ENCODE measurements at places on chromosomes 3 and 15. TPM values are rescaled to one million over a fixed set of nuclear protein-coding genes. Genes with fewer than 3 reads are reported as not detected.

DNA sequence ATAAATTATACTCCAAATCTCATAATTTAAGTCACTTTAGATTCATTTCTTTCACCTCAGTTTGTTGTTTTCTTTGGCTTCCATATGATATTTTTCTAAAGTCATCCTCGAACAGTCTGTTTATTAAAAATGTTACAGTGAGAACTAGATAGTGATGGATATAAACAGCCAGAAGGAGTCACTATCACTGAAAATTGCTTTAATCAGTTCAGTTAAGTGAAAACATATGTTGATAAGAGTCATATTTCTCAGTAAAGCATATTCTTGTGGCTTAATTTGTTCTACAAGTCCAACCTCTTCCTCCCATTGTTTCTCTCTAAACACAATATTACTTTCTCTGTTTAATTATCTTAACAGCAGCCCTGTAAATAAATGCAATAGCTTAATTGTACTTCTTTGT, 427.5 kb upstream of the ALCAM start:
- DNase-seq = no peak

- no peak for DNase-seq
These were observed 33.4 kb downstream of the LEKR1 start for GRCh38 chr3:156859578-156859977.

GRCh38 chr3:132925256-132925930, 112.8 kb upstream of the TMEM108 start:
- no peak for DNase-seq

DNA sequence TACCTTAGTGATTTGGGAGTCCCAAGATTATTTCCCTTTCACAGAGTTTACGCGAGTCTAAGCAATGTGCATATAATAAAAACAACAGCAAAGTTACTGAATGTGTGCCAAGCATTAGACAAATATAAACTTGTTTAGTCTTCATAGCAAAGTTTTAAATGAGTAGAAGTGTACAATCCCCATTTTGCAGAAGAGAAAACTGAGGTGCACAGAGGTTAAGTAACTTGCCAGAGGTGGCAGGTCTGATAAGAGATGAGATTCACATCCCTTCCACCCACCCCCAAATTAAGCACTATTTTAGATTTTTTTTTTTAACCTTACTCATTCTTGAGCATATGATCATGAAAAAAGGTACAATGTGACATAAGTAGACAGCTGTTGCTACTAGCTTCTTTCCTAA, 2.2 kb upstream of the SUCLG2 start:
- DNase-seq = no peak

GRAMD2A gene
- total RNA-seq = not detected

NRROS gene
- 2.6 TPM for total RNA-seq
